ENCODE measurements at places on chromosomes 6 and 20. TPM values are rescaled to one million over a fixed set of nuclear protein-coding genes. Genes with fewer than 3 reads are reported as not detected.

The SDC4 gene
- 0.82 TPM for total RNA-seq

The OXT gene
- not detected for total RNA-seq

The VPS16 gene
- total RNA-seq, result 63.2 TPM

The BICRAL gene
- total RNA-seq, result 23.2 TPM

The LGSN gene
- total RNA-seq, result 0.82 TPM

The GUCA1A gene
- 1.2 TPM for total RNA-seq

The TMEM200A gene
- total RNA-seq, result 20.4 TPM

The KCNS1 gene
- 1.2 TPM for total RNA-seq

Measured in frontal cortex (tissue), 4 donors.